ENCODE measurements at places on chromosomes 3 and 15.

DNA sequence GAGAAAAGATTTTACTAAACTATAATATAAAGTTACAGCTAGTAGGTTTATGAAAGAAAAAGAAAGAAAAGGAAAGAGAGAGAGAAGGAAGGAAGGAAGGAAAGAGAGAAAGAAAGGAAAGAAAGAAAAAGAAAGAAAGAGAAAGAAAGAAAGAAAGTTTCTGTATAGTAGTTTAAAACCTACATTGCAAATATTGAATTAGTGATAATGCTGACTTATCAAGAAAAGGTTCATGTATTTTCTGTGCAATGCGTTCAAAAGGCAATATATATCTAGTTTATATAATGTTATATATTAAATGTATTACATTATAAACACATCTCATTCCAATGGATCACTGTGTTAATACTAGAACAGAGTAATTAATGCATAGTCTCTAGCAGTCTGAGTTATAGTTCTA lies 648.4 kb downstream of the ZBBX start:
- no peak for DNase-seq

DNA sequence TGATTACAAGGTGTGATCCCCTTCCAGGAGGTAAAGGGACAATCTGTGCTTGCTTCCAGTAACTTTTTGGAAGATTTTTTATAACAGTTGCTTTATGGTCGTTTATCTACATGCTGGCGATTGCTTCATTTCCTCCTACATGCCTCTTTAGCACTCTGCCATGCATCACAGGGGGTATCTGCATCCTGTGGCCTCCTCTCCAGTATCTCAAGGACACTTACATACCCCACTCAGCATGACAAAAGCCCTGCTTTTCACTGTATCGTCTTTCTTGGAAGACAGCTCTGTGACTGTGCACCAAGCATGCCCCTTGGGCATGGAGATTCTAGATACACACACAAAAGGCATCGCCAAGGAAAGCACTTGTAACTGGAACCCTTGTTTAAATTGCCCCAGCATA lies 25.3 kb downstream of the CAPN3 start:
- no peak for DNase-seq

- peak; percentile 7 for DNase-seq
These were observed 93.8 kb downstream of the SLCO3A1 start for GRCh38 chr15:91947293-91947679.

DNA sequence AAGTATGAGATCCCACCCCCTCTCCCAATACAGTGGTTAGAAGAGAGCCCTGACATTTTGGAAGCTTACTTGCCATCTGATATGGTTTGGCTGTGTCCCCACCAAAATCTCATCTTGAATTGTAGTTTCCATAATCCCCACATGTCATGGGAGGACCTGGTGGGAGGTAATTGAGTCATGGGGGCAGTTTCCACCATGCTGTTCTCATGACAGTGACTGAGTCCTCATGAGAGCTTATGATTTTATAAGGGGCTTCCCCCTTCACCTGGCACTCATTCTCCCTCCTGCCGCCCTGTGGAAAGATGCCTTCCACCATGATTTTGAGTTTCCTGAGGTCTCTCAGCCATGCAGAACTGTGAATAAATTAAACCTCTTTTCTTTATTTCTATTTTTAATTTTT lies 28.8 kb upstream of the HES1 start:
- DNase-seq = no peak

GRCh38 chr3:377158-377561 lies 180.6 kb downstream of the CHL1 start:
- no peak for DNase-seq

GRCh38 chr3:125061170-125061569 lies 5.4 kb upstream of the HEG1 start:
- DNase-seq = no peak

DNA sequence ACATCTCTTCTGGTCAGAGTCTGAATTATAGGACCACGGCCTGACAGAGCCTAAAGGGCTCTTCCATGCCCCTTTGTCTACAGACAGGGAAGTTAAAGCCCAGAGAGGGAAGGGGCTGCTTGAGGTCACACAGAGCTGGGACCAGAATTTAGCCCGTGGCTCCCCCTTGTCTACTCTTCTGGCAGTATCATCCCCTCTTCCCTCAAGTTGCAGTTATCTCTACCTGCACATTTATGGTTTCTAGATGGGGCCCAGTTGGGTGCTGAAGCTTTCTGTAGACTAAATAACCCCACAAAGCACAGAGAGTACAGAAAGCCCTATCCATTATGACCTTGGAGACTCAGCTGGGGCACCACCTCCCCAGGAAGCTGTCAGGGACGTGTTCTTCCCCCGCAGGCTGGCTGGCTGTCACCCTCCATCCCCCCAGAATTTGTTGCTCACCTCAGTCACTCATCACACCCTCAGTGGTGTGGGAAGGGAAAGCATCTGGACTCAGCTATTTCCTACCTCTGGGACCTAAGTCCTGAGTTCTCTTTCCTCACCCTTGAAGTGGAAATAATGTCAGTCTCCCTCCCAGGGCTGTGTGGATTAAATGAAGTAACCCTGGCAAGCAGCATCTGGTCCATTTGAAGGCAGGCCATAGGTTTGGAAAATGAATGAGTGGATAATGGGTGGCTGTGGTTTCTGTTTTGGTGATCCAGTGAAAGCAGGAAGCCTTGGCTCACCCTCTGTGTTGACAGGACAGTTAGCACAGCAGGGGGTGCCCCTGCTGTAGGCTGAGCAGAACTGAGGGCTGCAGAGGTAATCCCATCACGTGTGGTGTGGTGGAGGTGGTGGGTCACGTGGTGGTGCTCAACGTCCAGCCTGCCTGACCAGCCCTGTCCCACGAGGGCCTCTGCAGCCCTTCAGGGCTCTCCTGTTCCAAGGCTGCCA lies 16.3 kb downstream of the ACOX2 start:
- DNase-seq = no peak

DNA sequence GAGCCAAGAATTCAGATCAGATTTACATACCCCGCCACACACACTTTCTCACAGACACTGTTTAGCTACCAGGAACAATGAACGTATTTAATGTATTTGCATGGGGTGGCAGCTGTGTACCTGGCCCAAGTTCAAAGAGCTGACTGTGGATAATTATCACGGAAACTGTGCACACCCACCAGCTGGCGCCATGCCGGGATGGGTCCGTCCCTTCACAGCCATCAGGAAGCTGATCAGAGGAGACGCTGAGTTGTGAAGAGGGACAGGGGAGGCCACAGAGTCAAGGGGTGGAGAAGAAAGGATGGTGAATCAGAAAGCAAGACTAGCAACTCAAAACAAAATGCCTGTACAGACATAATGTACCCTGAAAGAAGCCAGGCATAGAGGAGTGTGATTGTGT lies 13.1 kb upstream of the PLA2G4D start:
- DNase-seq = no peak

- DNase-seq = no peak
These were observed 970.6 kb downstream of the DIPK2A start for GRCh38 chr3:144942093-144942837.

DNA sequence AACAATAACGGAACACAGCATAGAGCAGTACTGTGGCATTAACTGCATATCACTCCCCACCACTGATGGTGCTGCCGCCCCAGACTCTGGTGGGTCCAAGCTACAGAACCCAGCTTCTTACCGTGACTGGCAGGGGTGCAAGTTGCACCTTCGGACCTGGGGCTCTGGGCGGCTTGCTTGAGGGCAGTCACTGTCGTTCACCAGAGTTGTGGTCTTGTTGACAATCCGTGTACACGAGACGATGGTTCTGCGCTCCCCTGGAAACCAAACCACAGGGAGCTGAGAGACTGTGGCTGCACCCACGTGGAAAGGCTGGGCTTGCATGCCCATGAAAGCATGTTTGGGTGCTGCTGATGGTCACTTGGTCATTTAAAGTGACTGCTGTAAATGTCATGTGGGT lies 293.0 kb downstream of the ADAMTS17 start:
- DNase-seq = no peak

GRCh38 chr3:166829896-166830295 lies 550.2 kb downstream of the ZBBX start:
- DNase-seq = no peak

- no peak for DNase-seq
These were observed 40.3 kb downstream of the SPG11 start for GRCh38 chr15:44623178-44623577.

GRCh38 chr3:41518626-41519025 lies 319.3 kb downstream of the CTNNB1 start:
- no peak for DNase-seq

- no peak for DNase-seq
These were observed 251.7 kb downstream of the GABRB3 start for GRCh38 chr15:26521130-26521529.

DNA sequence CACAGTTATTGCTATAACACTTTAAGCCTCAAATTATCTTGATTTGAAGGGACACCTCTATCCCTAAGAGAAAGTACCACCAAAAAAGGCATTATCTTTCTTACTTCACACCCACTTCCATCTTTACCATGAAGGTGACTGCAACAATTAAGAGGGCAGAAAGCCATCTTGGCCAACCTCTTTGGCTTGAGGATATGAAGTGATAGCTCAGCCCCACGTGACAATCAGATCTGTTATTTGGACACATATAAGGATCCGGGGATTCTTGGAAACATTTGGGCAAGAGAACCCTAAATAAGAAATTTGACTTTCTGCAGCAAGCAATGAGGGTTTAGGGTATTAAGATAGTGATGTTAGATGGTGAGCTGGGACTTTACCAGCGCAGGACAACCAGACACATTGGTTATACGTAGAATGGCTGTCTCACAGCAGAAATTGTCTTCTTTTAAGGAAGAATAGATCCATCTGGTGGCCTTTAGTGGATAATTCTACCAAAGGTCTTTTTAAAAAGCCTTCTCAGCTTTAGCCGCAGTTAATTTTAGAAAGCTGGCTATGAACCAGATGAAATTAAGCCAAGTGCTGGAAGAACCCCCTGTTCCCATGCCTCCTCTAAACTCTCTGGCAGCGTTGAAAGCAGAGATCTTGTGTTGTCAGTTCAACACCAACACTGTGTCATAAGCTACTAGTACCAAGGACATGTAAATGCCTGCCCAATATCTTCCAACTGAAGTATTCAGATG lies 12.3 kb downstream of the HCLS1 start:
- no peak for DNase-seq

DNA sequence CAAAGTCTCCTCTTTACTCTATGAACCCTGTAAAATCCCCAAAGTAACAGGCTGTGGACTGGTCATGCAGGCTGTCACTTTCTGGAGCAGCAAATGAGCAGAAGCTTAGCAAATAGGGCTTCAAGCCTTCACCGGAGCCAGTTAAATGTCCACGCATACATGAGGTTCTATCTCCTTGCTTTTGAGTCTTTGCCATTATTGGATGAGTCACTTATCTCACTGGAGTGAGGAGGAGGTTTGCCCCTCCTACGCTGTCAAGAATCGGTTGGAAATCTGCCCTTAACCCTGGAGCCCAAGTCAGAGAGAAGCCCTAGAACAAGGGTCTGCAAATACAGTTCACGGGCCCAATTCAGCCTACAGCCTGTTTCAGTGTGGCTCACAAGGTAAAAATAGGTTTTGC lies 126.1 kb upstream of the CTNNB1 start:
- no peak for DNase-seq

- DNase-seq = no peak
These were observed 1.4 kb upstream of the GPR156 start for GRCh38 chr3:120286465-120286864.

DNA sequence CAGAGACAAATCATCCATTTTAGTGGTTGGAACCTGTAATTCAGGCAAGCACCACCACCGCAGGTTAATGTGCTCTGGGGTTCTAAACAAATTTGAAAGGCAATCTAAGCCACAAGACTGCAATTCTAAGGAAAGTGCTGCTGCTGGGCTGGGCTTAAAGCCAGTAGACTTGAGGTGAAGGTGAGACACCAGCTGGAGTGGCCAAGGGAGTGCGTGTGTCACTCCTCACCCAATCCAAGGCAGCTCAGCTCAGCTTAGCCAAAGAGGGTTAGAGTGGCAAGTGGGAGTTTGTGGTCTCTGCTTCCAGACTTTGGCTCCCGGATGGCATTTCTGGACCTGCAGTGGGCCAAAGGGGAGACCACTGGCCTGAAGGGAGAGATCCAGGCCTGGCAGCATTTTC lies 1655.6 kb downstream of the SI start:
- no peak for DNase-seq

GRCh38 chr3:129344540-129345220 lies 66.0 kb downstream of the HMCES start:
- DNase-seq = no peak

GRCh38 chr3:34312684-34313083 lies 514.3 kb downstream of the PDCD6IP start:
- DNase-seq = no peak

DNA sequence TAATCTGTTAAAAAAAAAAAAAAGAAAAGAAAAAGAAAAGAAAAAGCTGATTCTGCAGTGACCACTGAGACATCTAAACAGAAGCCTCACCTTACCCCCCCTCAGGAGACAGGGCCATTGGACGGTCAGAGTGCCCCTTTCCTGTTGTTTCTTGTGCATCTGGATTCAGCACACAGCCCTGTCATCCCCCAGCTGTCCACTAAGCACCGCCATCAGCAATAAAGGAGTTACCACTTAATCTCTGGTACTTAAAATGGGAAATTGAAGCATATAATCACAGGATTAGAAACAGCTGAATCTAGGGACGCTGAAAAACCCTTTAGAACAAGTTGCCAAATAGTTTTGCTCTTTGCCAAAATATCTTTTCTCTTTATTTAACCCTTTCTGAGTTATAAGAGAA lies 62.5 kb downstream of the TRIM69 start:
- no peak for DNase-seq

GRCh38 chr3:128073185-128073725 lies 21.0 kb downstream of the SEC61A1 start:
- DNase-seq = no peak

- DNase-seq = peak; percentile 19
These were observed at the start of gene C3orf80 for GRCh38 chr3:160225176-160226025. Gene C3orf80 (plus strand): TSS chr3:160225422. CDS start chr3:160225636, 214 bp downstream.

- DNase-seq = no peak
These were observed 10.7 kb upstream of the RAB43 start for GRCh38 chr3:129132097-129132866.

DNA sequence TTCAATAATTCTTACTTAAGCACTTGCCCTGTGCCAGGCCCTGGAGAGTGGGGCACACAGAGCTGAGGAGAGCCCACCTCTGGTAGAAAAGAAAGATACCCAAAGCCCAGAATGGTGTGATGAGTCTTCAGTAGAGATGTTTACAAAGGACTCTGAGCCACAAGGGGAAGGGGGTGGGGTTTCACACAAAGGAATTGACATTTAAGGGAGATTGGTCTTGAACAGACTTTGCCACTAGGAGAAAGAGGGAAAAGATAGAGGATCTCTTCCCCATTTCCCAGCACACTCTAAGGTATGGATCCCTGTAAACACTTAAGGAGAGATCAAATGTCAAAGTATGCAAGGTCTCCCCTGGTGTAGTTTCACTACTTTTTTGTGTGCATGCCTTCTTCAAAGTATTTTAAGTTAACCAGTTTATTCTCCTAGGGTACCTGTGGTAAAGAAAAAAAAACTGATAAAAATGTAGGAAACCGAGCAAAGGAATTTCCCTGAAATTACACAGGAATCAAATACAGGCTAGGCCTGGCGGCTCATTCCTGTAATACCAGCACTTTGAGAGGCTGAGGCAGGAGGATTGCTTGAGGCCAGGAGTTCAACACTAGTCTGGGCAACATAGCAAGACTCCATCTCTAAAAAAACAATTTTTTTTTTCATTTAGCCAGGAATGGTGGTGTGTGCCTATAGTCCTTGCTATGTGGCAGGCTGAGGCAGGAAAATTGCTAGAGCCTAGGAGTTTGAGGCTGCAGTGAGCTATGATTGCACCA lies 117.6 kb upstream of the SKOR1 start:
- no peak for DNase-seq

- peak; percentile 13 for DNase-seq
These were observed 54.9 kb downstream of the STARD5 start for GRCh38 chr15:81268881-81269601.

Data from CD4-positive, alpha-beta T cell treated with Interleukin-21 for 1 hour (primary cell).